Stimulated activated CD8-positive, alpha-beta memory T cell treated with anti-CD3 and anti-CD28 coated beads, Interleukin-15, amount 100 ng/mL, for 1 hour (primary cell): ENCODE measurements at places on chromosomes 1 and 21.

- no peak for DNase-seq
These were observed 44.6 kb upstream of the MPZL1 start for GRCh38 chr1:167676916-167677848.

DNA sequence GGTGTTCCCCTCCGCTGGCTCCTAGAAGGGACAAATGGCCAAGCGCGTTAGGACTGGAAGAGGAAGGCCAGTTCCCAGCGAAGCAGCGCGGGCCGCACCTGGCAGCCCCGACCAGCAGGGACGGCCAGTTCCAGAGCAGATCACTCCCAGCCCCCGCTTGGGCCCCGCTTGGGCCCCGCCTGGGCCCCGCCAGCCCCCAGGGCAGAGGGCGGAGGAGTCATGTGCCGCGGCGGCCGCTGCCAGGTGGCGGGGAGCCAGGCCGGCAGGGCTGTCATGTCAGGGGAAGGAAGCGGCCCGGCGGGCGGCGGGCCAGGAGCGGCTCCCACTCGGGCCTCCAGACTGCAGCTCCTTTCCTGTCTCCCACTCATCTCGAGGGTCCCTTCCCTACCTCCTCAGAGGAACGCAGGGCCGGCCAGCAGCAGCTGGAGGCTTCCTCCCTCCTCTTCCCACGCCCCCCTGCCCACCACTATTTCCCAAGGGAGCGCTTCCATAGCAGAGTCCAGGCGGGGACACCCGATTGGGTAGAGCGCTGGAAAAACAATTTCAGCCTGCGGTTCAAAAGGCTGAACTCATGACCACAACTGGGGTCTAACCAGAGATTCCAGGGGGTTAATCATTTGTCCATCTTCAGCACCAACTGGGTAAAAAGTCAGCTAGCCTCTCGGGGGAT is 16.5 kb downstream of the ZNF697 start:
- DNase-seq = no peak

GRCh38 chr1:77889671-77890070 is 1.2 kb downstream of the NEXN start:
- no peak for DNase-seq

DNA sequence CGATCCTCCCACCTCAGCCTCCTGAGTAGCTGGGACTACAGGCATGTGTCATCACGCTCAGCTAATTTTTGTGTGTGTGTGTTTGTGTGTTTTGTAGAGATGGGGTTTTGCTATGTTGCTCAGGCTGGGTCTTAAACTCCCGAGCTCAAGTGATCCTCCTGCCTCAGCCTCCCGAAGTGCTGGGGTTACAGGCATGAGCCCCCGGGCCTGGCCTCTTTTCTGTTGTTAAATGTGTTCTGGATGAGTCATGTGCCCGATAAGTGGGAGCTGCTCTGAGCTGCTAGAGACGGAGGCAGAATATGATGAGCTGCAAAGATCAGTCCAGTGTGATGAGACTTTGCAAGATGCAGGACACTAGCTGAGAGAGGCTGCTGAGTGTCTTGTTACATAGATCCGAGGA is 75.5 kb downstream of the VPS13D start:
- DNase-seq = no peak

GRCh38 chr1:111801071-111801850 is 45.6 kb downstream of the DDX20 start:
- no peak for DNase-seq
